ENCODE measurements at places on chromosomes 16 and 17.

DNA sequence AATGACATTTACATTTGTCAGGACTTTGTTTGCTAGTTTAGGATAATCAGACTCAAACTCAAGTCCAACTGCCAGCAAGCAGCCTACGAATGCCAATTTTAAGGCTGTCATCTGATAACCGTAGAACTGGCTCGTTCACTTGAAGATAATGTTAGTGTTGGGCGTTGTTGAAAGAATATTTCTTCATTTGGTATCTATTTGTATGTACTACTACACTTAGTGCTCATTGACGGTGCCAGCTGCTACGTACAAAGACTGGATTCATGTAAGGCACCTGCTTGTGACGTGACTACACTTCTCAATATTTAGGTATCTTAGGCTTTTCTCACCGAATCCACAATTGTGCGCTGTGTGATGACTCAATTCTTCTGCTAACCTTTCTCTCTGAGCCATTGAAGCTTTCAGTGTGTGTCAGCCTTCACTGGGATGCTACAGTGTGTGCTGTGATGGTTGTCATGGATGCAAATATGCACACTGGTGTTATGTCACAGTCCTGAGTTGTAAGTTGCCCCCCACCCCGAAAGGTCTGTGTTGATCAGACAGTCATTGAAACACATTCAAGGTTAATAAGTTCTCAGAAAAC is 5.7 kb downstream of the ATP2C2 start:
- DNase-seq = no peak

GRCh38 chr16:88593489-88593888 is 23.3 kb downstream of the ZC3H18 start:
- no peak for DNase-seq

GRCh38 chr16:10868104-10868595 is 8.9 kb upstream of the CIITA start:
- DNase-seq = no peak

GRCh38 chr17:32629563-32630190 is 142.9 kb downstream of the CDK5R1 start:
- no peak for DNase-seq

All from NCI-H1048 (cell line).